Activated T-helper 2 cell treated with anti-CD3 and anti-CD28 coated beads, Interferon-gamma antibody, Interleukin-2, Interleukin-4, amounts not matched to agents 10 μg/mL and 5 μg/mL and 100 μg/mL, durations not matched to agents 14 hours and 24 hours and 36 hours (primary cell): ENCODE measurements at places on chromosomes 16 and 17. TPM values are rescaled to one million over a fixed set of nuclear protein-coding genes. Genes with fewer than 3 reads are reported as not detected.

GRCh38 chr17:57833179-57833939 is 16.5 kb downstream of the MRPS23 start:
- DNase-seq: peak; percentile 47
- H3K4me3 ChIP-seq: no peak overlapping the region
- H3K27ac ChIP-seq: no peak overlapping the region
- no peaks in the 10 kb centered on the region for H3K27me3 ChIP-seq

DNA sequence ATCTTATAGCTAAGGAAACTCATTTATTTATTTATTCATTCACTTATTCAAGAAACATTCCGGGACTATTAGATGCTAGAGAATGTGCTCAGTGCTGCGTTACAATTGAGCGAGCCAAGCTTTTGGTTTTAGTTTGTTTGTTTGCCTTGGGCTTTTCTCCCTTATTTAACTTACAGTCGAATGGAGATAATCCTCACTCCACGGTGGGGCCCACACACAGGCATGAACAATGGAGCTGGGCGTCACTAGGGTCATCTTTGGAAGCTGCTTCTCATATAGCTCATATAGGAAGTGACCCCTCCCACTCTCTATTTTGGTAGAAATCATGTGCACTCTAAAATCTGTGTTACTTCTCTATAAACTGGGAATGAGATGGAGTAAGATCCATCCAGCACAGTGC is 210.0 kb downstream of the TMEM114 start:
- no peaks in the 10 kb centered on the region for H3K4me1 ChIP-seq
- H3K4me3 ChIP-seq: no peak overlapping the region
- no peaks in the 10 kb centered on the region for H3K27me3 ChIP-seq
- DNase-seq: no peak
- H3K36me3 ChIP-seq: no peaks in the 10 kb centered on the region
- H3K27ac ChIP-seq: no peak overlapping the region

DNA sequence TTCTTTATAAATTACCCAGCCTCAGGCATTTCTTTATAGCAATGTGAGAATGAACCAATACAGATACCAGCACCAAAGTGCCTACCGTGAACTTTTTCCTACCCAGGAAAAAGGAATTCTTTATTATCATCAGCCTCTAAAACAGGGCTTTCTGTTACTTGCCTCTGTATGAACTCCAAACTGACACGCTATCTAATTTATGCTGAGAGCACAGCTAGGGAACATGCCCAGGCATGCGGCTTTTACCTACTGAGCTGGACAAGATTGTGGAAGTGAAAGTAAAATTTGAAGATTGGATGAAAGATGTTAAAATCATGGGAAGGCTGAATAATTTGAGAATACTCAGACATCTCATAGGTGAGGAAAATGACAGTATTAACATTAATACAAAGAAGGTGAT is 24.4 kb upstream of the ADCY9 start:
- H3K27me3 ChIP-seq: peaks cover 5% of the 10 kb centered on the region
- H3K4me3 ChIP-seq: no peak overlapping the region
- H3K4me1 ChIP-seq: peaks cover 13% of the 10 kb centered on the region
- no peak overlapping the region for H3K27ac ChIP-seq
- no peak for DNase-seq
- H3K36me3 ChIP-seq: no peaks in the 10 kb centered on the region

DNA sequence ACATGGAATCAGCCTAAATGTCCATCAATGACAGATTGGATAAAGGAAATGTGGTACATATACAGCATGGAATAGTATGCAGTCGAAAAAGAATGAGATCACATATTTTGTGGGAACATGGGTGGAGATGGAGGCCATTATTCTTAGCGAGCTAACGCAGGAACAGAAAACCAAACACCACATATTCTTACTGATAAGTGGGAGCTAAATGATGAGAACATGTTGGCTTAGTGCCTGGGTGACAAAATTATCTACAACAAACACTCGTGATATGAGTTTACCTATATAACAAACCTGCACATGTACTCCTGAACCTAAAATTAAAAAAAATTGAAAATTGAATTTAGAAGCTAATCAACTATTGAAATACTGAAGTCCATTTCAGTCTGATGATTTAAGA is 6.1 kb downstream of the ANKS4B start:
- peaks cover 9% of the 10 kb centered on the region for H3K27me3 ChIP-seq
- H3K4me3 ChIP-seq: no peak overlapping the region
- no peaks in the 10 kb centered on the region for H3K4me1 ChIP-seq
- no peak overlapping the region for H3K27ac ChIP-seq
- no peak for DNase-seq
- H3K36me3 ChIP-seq: no peaks in the 10 kb centered on the region

DNA sequence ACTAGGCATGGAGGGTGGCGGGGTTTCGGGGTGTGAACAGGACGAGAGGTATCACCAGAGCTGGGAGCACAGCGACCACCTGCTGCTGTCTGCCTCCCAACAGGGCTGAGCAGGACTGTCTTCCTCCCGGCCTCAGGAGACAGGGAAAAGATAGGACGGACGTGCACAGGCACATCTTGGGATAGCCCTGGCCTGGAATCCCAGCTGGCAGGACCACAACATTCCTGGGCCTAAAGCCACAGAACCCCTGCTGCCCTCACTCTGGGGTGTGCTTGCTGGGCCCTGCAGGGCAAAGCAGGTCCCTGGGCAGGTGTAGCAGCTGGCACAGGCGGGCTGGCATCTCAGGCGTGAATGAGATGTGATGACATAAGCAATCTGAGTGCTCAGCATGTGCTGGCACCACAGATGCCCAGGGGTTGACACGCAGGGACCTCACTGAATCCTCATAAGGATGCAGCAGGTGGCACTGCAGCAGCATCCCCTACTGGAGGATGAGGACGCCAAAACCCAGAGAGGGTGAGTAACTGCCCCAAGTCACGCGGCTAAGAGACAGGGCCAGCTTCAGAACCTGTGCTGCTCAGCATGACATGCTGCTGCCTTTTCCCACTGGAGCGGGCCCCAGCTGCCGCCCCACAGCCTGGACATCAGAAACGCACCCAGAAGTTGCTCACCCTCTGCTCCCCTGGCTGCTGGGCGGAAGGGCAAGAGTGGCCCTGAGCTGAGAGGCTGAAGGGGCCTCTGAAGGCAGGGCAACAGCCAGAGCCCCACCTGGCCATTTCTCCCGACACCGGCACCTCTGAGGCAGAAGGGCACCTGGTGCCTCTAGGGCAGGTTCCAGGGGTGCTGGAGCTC is 7.1 kb downstream of the CORO7 start:
- H3K4me3 ChIP-seq: no peak overlapping the region
- H3K27me3 ChIP-seq: no peaks in the 10 kb centered on the region
- no peak for DNase-seq
- H3K27ac ChIP-seq: no peak overlapping the region
- peaks cover 46% of the 10 kb centered on the region for H3K36me3 ChIP-seq

GRCh38 chr16:2364638-2365210 is 24.2 kb upstream of the ABCA3 start:
- no peaks in the 10 kb centered on the region for H3K4me1 ChIP-seq
- no peak overlapping the region for H3K4me3 ChIP-seq
- H3K27ac ChIP-seq: no peak overlapping the region
- peaks cover 40% of the 10 kb centered on the region for H3K27me3 ChIP-seq
- no peak for DNase-seq

DNA sequence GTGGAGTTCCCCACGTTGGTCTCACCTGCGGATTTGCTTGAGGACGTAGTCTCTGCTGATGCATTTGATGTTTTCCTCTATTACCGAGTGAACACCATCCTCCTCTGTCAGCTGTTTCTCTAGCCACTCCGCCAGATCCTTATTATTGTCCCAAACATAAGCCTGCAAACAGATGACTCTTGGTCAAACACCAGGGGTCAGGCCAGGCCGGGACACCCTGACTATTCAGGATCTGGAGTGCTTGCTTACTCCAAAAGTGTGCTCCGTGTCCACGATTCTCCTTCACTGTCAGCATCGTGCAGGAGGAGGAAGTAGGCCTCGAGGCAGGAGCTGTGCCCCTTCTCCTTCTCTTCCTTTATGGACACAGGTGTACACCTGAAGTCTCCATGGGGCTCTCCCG is 140.2 kb downstream of the AATF start:
- no peak overlapping the region for H3K4me3 ChIP-seq
- H3K4me1 ChIP-seq: peaks cover 47% of the 10 kb centered on the region
- no peak for DNase-seq
- no peaks in the 10 kb centered on the region for H3K27me3 ChIP-seq
- H3K36me3 ChIP-seq: peaks cover 52% of the 10 kb centered on the region

DNA sequence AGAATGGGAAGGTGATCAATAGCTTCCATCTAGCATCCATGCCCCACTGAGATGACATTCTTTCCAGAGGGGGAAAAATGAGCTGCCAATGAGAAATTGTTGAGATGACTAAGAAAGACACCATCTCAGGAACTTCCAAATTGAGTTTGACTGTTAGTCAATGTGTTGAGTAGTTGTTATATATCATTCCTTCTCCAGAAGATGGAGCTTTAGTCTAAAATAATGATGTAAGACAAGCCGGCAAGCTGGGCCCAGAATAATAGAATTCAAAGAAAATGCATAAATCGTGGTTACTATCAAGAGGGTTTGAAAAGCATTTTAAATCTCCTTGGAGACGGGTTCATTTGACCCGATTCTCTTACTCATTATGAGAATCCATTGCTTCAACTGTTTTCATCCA is 71.0 kb upstream of the ATF7IP2 start:
- peaks cover 6% of the 10 kb centered on the region for H3K4me1 ChIP-seq
- DNase-seq: no peak
- H3K27ac ChIP-seq: no peak overlapping the region
- H3K4me3 ChIP-seq: no peak overlapping the region

DNA sequence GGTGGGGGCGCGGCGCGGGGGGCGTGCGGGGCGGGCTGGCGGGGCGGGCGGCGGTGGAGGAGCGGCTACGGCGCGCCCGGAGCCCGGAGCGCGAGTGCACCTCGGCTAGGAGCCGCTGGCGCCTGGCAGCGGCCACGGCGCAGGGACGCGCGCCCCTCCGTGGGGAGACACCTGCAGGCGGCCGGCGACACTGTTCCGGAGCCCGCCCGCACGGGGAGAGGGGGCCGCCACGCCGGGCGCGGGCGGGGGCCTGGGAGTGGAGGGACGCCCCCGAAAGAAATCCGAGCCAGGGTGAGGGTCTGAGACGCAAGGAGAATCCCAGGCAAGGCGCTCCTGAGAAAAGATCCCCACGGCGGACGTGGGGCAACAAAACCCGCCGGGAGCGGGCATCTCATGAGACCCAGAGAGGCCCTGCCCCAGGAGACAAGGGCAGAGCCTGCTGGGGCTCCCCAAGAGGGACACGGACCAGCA is at the start of gene GSG1L:
GSG1L (minus strand) TSS at position 124 of the 471 bp plus-strand sequence. CDS start 290 bp downstream, outside the sequence.
- H3K36me3 ChIP-seq: no peaks in the 10 kb centered on the region
- DNase-seq: no peak
- H3K27ac ChIP-seq: no peak within 1 kb of the TSS

GRCh38 chr17:44773140-44773539 is 14.4 kb downstream of the ADAM11 start:
- H3K4me3 ChIP-seq: no peak overlapping the region
- H3K27ac ChIP-seq: no peak overlapping the region
- H3K4me1 ChIP-seq: peaks cover 10% of the 10 kb centered on the region
- no peaks in the 10 kb centered on the region for H3K36me3 ChIP-seq

The KRTAP4-8 gene
- total RNA-seq: not detected in 2 replicates

The TBC1D3C gene
- total RNA-seq: not detected in 2 replicates

The SLC43A2 gene
- 2.3 and 2.4 TPM in 2 replicates for total RNA-seq

The KDM6B gene
- total RNA-seq: 96.0 and 99.6 TPM in 2 replicates

The TMEM204 gene
- 17.2 and 17.8 TPM in 2 replicates for total RNA-seq

The PKMYT1 gene
- 102 and 106 TPM in 2 replicates for total RNA-seq

The GPR142 gene
- not detected in 2 replicates for total RNA-seq

The LRRC75A gene
- total RNA-seq: 2.0 and 2.6 TPM in 2 replicates

The MARVELD3 gene
- total RNA-seq: not detected in 2 replicates

The TMEM100 gene
- not detected in 2 replicates for total RNA-seq
